ENCODE measurements at places on chromosomes 3 and 15.

GRCh38 chr3:188939814-188940572 is 231.8 kb upstream of the TPRG1 start:
- no peak for DNase-seq

DNA sequence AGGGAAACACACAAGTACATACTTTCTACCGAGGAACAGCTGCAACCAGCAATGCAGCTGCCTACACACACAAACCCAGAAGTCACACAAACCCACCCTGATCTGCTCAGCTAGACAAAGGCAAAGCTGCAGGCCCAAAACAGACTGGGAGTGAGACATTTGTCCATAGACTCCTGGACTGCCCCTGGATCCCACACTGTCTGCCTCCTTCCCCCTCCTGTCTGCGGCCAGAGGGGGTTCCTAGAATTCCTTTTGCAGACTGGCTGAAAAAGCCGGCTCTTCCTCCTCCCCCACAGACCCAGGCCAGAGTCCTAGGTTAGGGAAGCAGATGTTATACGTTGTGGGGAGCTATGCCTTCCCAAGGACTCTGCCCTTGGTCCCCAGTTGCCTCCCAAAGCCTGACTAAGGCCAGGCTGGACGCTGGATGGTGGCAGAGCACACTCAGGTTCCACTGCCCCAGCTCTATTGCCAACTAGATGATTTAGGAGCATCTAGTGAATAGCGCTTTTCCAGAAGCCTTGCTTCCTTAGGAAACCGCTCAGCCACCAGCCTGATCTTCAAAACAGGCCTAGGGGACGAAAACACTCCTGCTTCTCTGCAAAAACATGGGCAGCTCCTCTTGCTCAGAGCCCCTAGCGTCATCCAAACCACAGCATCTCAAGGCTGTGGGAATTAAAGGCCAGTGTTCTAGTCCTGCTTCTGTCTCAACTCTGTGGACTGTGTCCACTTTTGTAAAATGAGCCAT is 37.4 kb upstream of the CILP start:
- DNase-seq = no peak

DNA sequence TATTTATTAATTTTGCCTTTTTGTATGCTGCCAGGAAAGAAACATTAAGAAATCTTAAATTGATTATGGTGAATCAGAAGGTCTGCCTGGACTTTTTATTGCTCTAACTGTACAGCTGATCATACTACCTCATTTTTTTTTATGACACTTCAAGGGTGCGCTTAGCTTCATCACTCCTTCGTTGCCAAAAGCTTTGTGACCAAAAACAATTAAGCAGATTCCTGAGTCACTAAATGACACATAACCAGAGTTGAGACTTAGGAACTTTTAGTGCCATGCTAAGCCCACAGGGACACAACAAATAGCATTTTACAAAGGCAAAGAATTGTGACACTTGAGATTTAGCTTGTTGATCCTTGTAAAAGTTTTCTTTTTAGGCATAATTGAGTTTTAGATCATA is 4.9 kb downstream of the ADIPOQ start:
- DNase-seq = no peak

DNA sequence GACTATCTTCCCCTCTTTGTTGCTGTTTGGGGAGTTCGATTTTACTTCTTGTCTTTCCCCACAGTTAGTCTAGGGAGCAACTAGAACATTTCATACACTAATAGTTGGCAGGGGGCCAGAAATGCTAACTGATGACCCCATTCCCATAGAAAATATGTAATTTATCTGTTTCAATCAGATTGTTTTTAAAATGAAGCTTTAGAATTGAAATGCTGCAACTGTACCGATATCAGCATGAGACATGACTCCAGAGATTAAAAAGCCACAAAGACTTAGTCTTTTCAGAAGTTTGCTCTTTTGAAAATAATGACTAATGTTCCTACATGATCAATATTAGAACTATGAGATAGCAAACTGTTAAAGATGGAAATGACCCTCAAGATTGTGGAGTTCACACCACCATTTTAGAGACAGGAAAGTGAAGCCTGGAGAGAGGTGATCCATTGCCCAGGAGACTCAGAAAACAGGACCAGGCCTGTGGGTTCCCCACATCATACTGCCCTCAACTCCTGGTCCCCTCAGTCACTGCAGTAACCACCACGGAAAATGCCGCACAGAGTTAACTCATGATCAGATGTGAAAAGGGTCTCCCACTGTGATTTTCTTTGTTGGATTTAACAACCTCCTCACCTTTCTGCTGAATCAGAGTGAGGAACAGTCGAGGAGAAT is 130.3 kb downstream of the CHDH start:
- DNase-seq = no peak

GRCh38 chr15:66167854-66168253 is 85.7 kb downstream of the MEGF11 start:
- DNase-seq = no peak

- no peak for DNase-seq
Observed at GRCh38 chr15:51283026-51283425, 55.4 kb downstream of the CYP19A1 start.

DNA sequence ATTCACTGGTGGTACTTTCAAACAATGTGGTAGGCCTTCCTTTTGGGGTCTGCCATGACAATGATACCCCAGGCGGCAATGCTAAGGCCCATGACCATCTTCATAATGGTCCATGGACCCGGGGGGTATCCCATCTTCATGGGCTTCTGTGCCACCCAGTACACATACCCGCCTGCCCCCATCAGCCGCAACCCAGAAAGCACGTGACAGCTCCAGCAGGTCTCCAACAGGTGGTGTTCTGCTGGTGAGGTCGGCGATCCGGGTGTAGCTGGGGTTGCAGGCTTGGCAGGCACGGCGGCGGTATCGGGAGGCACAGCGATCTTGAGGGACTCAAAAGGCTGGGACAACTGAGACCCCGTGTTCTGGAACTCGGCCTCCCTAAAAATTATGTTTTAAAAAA is 214.5 kb downstream of the SNRPN start:
- DNase-seq = no peak

DNA sequence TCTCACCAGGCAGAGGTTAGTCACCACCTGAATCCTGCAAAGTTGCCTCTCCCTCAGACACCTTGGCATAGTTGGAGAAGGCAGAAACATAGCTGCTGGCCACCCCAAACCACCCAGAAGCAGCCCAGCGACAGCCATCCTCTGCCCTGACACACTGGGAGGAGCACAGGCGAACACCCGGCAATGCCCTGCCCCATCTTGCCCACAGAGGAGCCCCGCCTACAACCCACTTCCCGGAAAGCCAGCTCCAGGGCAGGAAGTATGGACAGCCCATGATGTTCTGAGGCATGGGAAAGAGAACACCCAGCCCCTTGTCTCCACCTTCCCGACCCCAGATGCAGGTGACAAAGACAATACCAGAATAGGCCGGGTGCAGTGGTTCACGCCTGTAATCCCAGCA is 12.6 kb upstream of the SHISA5 start:
- no peak for DNase-seq

DNA sequence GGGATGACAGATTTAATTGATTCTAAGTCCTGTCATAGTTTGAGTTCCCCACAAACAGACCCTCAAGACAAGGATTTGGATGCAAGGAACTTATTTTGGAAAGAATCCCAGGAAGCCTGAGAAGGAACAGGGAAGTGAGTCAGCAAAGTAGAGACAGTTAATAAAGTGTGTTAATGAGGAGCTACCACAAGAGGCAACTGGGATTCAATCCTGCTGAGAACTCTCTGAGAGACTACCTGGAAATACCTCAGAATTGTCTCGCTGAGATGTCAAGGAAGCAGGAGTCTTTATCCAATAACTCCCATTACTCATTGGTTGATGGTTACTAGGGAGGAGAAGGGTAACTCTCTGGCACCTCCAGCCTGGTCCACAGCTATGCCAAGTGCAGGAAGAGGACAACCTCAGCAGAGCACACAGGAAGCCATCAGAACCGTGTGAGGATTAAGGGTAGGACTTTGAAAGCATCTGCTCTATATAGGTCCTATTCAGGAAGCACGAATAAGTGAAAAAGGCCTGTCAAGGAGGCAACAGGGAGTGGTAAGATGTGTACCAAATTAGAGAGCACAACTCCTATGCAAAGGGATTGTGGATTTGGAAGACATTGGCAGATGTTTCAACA is 311.1 kb upstream of the KCNH8 start:
- no peak for DNase-seq

GRCh38 chr3:133540896-133541674 is 32.4 kb upstream of the CDV3 start:
- DNase-seq = no peak

DNA sequence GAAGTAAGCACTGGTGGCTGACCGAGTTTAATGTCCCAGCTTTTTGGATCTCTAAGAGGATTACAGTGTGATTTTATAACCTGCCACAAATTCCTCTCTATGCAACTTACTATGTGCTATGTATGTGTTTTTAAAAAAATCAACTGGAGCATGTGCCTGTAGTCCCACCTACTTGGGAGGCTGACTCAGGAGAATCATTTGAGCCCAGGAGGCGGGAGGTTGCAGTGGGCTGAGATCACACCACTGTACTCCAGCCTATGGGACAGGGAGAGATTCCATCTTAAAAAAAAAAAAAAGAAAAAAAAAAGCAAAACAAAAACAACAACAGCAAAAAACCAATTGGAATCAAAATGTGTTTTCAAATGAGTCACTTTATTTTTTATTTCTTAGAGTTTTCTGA is 29.6 kb downstream of the DUT start:
- no peak for DNase-seq

Data from NCI-H2029 treated with DMSO at 0.1 percent for 48 hours (cell line).